ENCODE measurements at places on chromosomes 12 and 14.

- DNase-seq = peak; percentile 11
Measured at GRCh38 chr12:41367726-41368405, 179.7 kb downstream of the PDZRN4 start.

DNA sequence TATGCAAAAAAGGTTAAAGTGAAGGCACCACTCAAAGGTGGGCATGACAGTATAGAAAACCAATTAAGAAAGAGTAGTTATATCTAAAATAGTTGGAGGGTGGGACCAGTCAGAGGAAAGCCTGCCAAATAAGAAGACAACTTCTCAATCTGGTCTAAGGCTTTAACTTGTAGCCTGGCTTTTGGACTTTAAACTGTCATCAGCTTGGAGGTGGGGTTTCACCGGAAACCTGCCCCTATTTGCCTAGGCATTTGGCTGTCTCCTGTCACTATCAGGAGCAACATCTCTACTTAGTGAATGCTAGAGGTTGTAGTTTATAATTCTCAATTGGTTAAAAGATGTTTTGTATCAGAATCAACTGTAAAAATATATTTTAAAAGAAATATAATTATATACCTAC lies 107.3 kb downstream of the SLCO1B3 start:
- no peak for DNase-seq

DNA sequence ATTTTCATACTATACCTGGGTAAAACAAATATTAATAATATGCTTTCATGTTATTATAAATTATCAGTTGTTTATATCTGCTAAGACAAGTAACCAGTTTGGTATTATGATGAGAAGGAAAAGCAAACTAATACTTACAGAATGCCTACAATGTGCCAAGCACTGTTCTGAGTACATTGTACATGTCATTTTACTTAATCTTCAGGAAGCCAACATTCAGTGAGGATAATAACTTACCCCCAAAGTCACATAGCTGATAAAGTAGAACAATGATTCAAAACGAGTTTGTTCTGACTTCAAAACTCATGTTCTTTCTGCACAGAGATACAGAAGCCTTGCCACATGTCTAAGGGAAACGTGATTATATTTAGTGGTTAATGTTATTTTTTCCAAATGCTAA lies 89.0 kb upstream of the DIO2 start:
- no peak for DNase-seq

GRCh38 chr12:38713294-38713693 lies 192.1 kb downstream of the CPNE8 start:
- no peak for DNase-seq

DNA sequence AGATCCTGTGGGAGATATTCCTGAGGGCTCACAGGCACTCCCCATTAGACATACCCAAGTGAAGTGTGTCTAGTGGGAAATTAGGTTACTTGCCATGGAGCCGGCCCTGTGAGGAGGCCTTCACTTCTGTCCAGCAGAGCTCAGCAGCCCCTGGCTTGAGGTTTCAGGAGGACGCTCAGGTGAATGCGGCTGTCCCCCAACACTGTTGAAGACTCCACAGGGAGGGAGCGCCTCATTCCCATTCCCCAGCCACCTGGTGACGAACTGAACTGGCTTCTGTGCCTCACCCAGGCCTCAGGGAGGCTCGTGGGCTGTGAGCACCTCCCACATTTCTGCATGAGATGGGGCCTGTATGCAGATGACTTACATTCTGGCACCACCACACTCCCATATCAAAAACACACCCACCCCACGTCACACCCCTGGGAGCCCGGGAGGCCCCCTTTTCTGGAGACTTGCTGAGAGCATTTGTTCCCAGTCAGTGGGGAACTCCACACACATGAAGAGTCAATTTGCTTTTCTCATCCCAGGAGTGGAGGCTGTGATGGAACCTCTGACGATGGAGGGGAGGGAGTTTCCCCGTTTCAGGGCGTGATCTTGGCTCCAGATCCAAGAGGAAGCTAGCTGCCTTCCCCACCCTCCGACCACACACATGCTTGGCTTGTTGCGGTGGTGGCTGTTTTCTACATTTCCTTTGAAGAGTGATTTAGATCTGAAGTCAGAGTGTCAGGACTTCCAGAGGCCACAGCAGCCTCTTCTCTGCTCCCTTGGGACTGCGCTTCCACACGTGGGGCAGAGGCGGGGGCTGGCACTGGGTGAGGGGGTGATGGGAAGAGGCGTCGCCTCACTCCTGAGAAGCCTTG lies 120.7 kb downstream of the ADGRD1 start:
- no peak for DNase-seq

GRCh38 chr14:93269341-93270068 lies 62.4 kb downstream of the UBR7 start:
- peak; percentile 71 for DNase-seq

DNA sequence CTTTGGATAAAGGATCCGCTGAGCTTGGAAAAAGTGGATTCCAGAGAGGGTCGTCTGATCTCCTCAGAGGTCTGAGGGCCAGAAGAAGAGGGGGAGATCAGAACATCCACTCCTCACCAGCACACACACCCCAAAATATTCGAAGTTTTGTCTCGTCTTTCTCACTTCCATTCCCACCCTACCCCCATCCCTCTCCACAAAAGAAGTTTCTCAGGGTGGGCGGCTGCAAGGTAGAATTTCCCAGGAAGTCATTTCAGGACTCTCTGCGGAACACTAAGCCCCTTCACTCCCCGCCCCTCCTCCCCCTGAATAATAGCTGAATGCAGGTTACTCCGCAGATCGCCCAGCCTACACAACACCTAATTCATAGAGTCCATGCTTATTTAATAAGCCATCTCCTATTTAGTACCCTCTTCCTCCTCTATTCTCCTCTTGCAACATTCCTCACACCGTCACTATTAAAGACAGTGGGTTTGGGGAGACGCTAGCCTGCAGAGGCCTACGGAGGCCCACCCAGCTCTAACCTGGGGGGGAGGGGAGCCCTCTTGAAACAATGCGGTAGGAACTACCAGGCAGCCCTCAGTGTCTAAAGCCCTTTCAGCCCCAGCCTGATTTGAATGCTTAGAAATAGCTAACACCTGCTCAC lies 649 bp upstream of the SALL2 start:
- DNase-seq = no peak

- DNase-seq = no peak
Measured at GRCh38 chr14:75783184-75783583, 122.1 kb downstream of the TTLL5 start.

DNA sequence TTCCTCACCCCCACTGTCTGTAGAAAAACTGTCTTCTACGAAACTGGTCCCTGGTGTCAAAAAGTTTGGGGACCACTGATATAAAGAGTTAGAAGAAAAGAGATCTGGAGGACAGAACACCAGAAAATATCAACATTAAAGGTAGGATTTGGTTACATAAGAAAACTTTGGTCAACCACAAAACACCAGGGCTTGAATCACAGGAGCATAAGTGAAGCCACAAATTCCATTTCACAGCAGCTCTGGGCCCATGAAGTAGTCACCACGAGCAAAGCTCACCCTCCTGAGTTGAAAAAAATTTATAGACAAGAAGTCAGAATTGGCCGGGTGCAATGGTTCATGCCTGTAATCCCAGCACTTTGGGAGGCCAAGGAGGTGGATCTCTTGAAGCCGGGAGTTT lies 19.4 kb downstream of the RALGAPA1 start:
- no peak for DNase-seq

- DNase-seq = no peak
Measured at GRCh38 chr12:124682425-124683151, 115.2 kb upstream of the NCOR2 start.

DNA sequence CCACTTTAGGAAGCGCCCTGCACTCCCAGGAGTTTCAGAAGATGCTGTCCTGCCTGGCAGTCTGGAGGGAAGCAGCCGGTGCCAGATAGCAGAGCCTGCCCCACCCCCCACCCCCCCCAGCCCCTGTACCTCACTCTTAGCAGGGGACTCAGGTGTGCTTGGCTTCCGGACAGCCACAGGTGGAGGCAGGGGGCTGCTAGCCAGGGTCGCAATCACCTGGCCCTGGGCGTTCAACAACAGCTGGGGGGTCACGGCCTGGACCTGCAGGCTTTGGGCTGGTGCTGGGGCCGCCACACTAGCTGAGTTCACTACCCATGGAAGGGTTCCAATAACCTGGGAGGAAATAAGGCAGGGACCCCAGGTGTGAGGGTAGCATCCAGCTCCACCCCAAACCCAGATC lies 22.0 kb downstream of the POU6F1 start:
- no peak for DNase-seq

GRCh38 chr14:92597906-92598905 lies 84.6 kb downstream of the RIN3 start:
- no peak for DNase-seq

GRCh38 chr12:47033789-47034555 lies 45.4 kb upstream of the PCED1B start:
- DNase-seq = peak; percentile 32

All from OCI-M1 (cell line).